ENCODE measurements at places on chromosomes 7 and 10.

- DNase-seq: peak; percentile 81
These were observed 35.1 kb upstream of the DNAH11 start for GRCh38 chr7:21507627-21508343.

- no peak for DNase-seq
These were observed 51.1 kb downstream of the SVIL start for GRCh38 chr10:29583674-29584073.

GRCh38 chr7:15257689-15258088, 304.1 kb downstream of the AGMO start:
- no peak for DNase-seq

DNA sequence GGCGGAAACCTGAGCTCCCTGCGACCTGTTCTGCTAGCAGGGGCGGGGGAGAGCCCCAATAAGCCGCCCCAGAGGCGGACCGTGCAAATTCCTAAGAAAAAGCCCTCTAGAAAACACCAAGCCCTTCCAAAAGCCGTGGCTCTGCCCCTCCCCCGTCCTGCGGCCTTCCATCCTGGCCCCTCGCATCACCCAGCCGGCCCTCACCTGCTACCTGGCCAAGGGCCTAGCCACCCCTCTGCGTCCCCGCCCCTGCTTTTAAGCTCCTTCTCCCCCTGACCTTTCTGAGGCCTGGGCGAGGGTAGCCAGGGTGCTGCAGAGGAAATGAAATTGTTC, 24.9 kb downstream of the SKIDA1 start:
- DNase-seq: no peak

DNA sequence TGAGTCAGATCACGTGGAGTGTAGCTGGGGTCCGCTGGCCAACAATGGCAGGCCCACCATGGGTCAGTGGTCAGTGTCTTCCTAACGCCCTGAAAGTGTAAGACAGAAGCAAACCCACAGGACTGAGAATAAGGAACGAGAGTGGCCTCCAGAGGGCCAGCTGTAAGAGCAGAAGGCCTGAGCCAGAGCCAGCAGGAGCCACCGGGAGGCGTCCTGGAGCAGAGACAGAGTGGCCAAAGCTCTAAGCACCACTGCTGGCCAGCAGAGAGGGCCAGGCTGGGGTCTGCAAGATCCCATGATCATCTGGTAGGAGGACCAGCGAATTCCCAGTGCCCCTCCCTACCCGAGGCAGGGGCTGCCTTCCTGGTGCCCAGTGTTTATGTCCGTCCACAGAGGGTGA, 9.2 kb downstream of the CCDC201 start:
- DNase-seq: no peak

GRCh38 chr10:47337310-47337709, 10.9 kb upstream of the RBP3 start:
- no peak for DNase-seq

GRCh38 chr7:79719216-79719615, 265.7 kb upstream of the MAGI2 start:
- no peak for DNase-seq

DNA sequence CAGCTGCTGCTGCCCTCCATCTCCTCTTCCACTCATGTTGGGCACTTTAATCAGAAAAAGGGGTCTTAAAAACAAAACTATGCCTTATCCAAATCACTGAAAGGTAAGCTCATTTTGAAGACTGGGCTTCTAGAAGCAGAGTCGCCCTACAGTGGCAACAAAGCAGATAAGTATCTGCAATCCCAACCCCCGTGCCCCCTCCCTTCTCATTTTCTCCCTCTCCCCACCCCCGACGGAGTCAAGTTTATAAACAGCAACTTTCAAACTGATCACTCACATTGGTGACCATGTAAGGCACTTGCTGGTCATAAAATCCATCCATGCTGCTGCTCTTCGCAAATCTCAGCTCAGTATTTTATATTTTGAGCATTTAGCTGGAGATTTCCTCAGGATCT, 738 bp downstream of the ETV1 start:
- no peak for DNase-seq

DNA sequence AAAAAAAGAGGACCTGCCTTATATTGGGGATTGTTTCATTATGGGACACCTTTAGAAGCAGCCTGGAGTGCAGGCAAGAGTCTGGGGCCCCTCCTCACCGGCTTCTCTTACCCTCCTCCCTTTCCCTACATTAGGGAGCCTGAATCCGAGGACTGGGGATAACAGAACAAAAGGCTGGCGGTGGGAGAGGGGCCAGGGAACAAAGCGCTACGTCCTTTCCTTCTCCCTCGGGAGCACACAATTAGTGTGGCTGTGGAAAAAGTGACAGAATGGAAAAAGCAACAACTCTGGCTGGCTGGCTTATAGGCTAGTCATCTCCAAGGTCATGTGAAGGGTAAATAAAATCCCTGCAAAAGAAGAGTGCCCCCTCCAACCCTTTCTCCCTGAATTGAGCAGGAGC, 74.7 kb downstream of the LSM5 start:
- DNase-seq: no peak

GRCh38 chr7:100088621-100089457, at the start of gene COPS6:
TSS of gene COPS6 (plus strand) at chr7:100088969. CDS start at chr7:100088991, 22 bp downstream.
- peak; percentile 82 for DNase-seq

GRCh38 chr7:4556868-4557793, 125.0 kb upstream of the FOXK1 start:
- DNase-seq: no peak

DNA sequence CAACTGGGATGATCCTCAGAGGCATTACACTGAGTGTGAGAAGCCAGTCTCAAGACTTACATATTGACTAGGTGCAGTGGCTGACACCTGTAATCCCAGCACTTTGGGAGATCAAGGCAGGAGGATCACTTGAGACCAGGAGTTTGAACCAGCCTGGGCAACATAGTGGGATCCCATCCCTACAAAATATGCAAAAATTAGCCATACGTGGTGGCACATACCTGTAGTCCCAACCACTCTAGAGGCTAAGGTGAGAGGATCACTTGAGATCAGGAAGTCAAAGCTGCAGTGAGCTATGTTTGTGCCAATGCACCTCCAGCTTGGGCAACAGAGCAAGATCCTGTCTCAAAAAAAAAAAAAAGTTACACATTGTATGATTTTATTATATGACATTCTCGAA, 23.5 kb upstream of the TNPO3 start:
- no peak for DNase-seq

DNA sequence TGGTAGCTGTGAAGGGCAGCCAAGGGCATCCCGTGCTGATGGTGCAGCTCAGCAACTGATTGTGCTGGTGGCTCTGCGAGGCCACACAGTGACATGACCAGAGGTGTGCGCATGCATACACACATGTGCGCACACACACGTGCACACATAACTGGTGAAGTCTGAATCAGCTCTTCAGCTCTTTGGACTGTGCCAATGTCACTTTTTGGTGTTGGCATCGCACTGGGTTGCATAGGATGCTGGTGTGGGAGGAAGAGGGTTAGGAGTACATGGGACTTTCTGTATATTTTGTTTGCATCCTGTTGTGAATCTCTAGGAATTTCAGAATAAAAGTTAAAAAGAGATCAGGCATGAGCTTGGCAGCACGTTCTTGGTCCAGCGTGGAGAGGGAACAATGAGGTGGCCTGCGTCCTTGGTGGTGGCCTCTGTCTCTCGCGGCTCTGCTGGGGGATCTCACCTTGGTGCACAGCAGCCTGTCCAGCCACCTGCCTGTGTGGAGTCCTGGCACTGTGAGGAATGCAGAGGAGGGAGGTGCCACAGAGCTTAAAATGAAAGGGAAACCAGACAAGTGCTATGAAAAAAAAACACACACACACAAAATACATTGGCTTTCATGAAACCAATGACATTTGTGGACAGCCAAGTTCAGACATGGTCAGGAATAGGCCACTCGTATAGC, 124.0 kb downstream of the TRRAP start:
- DNase-seq: no peak

- DNase-seq: no peak
These were observed 32.9 kb downstream of the VOPP1 start for GRCh38 chr7:55539380-55539779.

GRCh38 chr7:71182438-71182935, 50.5 kb downstream of the GALNT17 start:
- no peak for DNase-seq

DNA sequence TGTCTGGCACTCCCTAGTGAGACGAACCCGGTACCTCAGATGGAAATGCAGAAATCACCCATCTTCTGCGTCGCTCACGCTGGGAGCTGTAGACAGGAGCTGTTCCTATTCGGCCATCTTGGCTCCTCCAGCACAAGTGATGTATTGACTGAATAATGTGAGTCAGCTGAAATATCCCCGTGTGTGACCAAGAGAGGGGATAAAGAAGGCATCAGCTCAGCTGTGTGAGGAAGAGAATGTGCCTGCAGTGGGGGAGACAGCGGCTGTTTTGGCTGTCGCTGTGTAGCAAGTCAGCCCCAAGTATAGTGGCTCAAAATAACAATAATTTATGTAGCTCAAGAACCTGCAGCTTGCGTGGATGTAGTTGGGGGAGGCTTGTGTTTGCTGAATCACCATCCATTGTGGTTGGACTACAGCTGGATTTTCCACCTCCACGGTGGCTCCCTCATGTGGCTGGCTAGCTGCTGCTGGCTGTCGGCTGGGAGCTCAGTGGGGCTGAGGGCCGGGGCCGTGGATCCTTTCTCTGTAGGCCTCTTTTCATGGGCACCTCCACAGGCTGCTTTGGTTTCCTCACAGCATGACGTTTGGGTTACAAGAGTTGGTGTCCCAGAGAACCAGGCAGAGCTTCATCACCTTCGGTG, 434.5 kb downstream of the CCSER2 start:
- DNase-seq: no peak

DNA sequence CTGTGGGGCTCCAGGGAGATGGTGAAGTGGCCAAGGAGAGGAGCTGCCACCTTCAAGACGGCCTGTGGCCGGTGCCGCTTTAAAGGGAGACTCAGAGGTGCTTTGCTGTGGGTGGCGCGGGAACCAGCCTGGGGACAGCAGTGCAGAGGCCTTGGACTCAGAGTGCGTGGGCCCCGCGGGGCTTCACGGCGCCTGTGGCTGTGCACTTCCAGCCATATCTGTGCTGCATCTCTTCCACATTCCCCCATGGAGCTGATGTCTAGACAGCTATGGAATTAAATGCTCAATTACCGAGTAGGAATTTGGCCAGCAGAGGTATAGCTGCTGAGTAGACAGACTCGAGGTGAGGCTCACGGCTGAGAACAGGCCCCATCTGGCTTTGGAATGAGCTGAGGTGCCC, 41.7 kb downstream of the HTRA1 start:
- no peak for DNase-seq

- no peak for DNase-seq
These were observed 3.1 kb downstream of the DAGLB start for GRCh38 chr7:6444516-6445269.

GRCh38 chr10:44316187-44316921, 68.5 kb downstream of the CXCL12 start:
- DNase-seq: no peak

DNA sequence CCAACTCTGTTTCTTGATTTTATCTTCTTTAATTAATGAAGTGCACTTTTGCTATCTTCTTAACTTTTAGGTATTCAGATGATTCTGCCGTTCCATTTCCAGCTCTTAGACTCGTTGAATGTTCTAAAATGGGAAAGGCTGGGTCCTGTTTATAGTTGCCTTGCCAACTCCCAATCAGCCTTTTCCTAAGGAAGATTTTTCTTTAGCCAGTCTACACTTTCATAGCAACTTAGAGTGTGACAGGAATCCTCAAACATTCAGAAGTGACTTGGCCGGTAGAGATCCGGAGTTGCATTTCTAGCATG, 23.0 kb upstream of the TRIL start:
- DNase-seq: no peak

GRCh38 chr7:89773611-89774010, 380.7 kb upstream of the STEAP1 start:
- no peak for DNase-seq

DNA sequence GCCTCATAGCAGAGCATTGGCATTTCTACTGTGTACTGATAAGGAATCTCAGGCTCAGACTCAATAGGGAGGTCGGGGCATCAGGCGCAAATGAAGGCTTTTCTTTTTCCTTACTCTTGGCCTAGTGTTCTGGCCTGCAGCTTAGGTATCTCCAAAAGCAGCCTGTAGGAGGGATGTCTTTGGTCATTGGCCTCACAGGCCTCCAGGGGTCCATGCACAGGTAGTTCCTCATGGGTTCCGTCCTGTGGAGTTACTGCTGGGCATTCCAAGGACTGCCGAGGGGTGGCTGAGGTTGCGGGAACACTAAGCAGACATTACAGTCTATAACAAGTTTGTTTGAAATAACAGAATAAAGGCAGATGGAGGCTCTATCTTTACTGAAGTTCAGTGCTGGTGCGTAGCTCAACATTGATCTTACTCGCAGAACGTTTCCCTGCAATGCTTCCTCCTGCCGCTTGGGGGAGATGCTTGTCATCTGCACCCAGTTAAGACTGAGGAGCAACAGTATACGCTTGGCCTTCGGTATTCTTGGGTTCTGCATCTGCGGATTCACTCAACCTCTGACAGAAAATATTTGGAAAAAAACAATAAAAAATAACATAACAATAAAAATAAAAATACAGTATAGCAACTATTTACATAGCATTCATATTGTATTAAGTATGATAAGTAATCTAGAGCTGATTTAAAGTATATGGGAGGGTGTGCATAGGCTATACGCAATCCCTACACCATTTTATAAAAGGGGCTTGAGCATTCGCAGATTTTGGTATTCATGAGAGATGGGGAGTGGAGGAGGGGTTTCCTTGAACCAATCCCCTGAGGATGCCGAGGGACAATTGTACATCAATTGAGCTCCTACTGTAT, 58.9 kb downstream of the SH2D4B start:
- peak; percentile 73 for DNase-seq

- no peak for DNase-seq
These were observed 100.4 kb downstream of the ZNF467 start for GRCh38 chr7:149673006-149673405.

- no peak for DNase-seq
These were observed 105.4 kb downstream of the EPDR1 start for GRCh38 chr7:38025815-38026214.

GRCh38 chr10:101373063-101373462, 19.1 kb downstream of the BTRC start:
- no peak for DNase-seq

- DNase-seq: no peak
These were observed 27.2 kb upstream of the ZNF273 start for GRCh38 chr7:64875658-64876406.

- no peak for DNase-seq
These were observed 279.6 kb downstream of the DNAJB6 start for GRCh38 chr7:157616426-157616825.

- no peak for DNase-seq
These were observed 172.9 kb upstream of the SEMA3E start for GRCh38 chr7:83821866-83822265.

DNA sequence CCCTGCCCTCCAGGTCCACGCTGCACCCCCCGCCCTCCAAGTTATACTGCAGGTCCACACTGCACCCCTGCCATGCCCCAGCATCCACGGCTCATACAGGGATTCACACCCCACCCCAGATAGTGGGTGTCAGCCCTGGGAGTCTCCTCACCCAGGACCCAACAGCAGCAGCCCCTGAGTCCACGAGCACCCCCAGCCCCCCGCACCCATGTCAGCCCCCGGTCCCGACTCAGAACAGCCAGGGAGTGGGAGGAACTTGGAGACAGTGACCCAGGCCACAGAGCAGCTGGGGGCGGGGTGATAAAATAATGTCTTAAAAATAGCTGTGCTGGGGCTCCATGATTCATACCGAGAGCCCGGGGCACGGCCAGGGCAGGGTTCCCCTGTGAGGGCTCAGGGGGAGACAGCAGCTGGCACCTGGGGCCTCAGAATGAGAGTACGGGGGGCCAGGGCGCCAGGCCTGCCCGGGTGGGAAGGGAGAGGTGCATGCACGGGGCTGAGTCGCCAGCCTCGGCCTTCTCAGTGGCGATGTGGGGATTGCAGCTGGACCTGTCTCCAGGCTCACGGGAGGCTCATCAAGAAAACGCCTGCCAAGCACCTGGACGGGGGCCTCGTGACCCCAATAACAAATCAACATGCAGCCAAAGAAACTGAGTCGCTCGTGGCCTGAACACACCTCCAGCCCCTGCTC, 29.8 kb downstream of the ADAP1 start:
- peak; percentile 80 for DNase-seq
